Airway epithelial cell (primary cell): ENCODE measurements at places on chromosomes 6 and 20. TPM values are rescaled to one million over a fixed set of nuclear protein-coding genes. Genes with fewer than 3 reads are reported as not detected.

The TINAG gene
- not detected in 2 replicates for total RNA-seq

The GRM1 gene
- 0.65 TPM in 1 of 2 replicates, not detected in the other for total RNA-seq

The PM20D2 gene
- 12.2 and 12.8 TPM in 2 replicates for total RNA-seq

The PRDM13 gene
- total RNA-seq = not detected in 2 replicates

The HLA-DRB5 gene
- total RNA-seq = not detected in 2 replicates
